ENCODE measurements at places on chromosomes 4 and X.

- DNase-seq: no peak
Measured at GRCh38 chr4:60683357-60683756, 516.8 kb upstream of the ADGRL3 start.

- DNase-seq: no peak
Measured at GRCh38 chr4:67522851-67523671, 22.2 kb downstream of the CENPC start.

- DNase-seq: no peak
Measured at GRCh38 chr4:7841071-7841470, 98.6 kb downstream of the AFAP1 start.

DNA sequence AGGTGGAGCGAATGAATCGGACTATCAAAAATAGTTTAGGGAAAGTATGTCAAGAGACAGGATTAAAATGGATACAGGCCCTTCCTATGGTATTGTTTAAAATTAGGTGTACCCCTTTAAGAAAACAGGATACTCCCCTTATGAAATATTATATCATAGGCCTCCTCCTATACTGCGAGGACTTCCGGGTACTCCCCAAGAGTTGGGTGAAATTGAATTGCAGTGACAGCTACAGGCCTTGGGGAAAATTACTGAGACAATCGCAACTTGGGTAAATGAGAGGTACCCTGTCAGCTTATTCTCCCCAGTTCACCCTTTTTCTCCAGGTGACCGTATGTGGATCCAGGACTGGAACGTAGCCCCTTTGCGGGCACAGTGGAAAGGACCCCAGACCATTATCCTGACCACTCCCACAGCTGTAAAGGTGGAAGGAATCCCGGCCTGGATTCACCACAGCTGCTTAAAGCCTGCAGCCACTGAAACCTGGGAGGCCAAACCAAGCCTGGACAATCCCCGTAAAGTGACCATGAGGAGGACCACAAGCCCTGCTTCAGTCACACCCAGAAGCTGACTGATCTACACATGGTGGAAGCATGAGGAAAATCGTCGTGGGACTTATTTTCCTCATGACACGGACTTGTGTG is 1138.1 kb downstream of the ARAP2 start:
- DNase-seq: no peak

GRCh38 chr4:145882604-145883003 is 56.0 kb downstream of the ZNF827 start:
- no peak for DNase-seq

DNA sequence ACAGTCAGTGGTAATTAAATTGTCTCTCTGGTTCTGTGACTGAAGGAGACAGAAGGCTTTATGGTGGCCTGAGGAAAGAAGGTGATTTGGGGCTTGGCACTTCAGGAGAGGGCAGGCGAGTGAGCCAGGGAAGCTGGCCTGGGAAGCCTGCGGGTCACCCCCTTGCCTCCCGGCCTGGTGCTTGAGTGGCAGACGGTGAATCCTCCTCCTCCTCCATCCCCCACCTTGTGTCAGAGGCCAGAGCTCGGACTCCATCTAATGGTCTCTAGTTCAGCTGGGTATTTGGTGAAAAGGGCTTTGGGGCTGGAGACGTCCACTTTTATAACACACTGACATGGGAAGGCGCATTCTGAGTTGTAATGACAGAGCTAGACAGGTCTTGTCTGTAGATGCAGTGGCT is 8.7 kb downstream of the TMEM187 start:
- DNase-seq: no peak

- DNase-seq: no peak
Measured at GRCh38 chr4:142130666-142131065, 494.3 kb downstream of the IL15 start.

GRCh38 chr4:41873380-41874295 is 61.6 kb upstream of the TMEM33 start:
- DNase-seq: no peak

DNA sequence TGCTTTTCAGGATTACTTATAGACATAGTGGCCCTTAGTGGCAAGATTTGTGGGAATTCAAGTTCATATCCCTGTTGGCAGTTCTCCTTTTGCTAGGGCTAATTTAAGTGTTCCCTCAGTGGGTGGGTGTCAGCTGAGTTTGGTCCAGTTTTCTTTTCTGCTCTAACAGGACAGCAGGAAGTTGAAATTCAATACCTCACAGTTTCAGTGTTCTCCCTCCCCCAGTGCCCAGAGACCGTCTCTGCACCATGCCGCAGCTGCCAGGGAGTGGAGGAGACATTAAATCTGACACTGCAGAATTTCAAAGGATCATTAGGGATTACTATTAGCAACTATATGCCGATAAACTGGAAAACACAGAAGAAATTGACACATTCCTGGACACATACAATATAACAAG is 50.7 kb downstream of the UBE2NL start:
- no peak for DNase-seq

GRCh38 chrX:135432881-135433521 is 11.3 kb downstream of the SMIM10L2A start:
- DNase-seq: no peak

GRCh38 chr4:96262057-96262456 is 422.2 kb downstream of the PDHA2 start:
- no peak for DNase-seq

DNA sequence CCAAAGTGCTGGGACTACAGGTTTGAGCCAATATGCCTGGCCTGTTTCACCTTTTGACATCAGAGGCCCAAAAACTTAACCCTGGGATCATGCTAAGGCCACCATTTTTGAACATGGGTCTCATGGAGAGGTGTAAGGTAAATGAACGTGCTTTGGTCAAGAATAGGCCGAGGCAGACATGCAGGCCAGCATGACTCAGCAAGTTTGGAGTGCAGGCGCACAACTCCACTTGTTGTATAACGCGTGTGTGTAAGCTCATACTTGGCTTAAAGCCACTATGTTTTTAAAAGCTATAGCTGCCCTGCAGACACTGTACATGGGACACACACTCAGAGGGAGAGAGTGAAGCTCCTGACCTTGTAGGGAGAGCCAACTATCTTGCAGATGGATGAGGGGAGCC is 43.8 kb upstream of the HPSE start:
- peak; percentile 32 for DNase-seq

DNA sequence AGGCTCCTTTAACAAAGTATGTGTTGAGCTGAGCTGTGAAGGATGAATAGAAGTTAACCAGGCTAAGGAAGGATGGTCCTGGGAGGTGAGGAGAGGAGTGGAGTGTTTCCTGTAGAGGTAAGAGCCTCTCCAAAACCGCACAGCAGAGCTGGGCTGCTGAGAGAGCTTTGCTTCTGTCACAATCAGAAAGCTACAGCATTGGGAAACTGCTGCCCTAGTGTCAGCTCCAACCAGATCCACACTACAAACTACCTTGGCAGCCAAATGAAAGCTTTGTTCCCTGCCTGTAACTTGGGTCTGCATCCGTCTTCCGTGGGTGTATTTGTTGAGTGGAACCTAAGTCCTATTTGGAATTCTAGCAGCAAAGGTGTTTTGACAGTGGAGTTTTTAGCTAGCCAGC is 91.8 kb downstream of the REPS2 start:
- DNase-seq: no peak

DNA sequence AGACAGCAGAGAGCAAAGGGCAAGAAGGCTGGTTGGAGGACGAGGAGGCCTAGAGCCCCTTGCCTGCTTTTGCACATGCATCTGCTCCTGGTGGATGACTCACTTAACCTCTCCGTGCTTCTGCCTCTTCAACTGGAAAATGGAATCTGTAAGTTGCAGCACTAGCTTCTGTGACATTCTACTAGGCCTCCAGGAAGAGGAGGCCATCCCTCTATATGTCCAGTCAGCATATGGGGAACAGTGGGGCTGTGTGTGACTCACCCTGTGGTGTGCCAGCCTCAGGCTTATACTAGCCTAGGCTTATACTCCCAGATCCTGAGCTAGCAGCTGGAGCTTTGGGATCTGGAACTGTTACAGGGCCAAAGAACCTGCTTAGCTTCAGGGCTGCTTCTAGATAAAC is 36.0 kb downstream of the RTL9 start:
- DNase-seq: no peak

- DNase-seq: no peak
Measured at GRCh38 chr4:77155631-77156452, 1.2 kb upstream of the CCNG2 start.

GRCh38 chr4:143358923-143359643 is 22.4 kb downstream of the GAB1 start:
- DNase-seq: peak; percentile 80

DNA sequence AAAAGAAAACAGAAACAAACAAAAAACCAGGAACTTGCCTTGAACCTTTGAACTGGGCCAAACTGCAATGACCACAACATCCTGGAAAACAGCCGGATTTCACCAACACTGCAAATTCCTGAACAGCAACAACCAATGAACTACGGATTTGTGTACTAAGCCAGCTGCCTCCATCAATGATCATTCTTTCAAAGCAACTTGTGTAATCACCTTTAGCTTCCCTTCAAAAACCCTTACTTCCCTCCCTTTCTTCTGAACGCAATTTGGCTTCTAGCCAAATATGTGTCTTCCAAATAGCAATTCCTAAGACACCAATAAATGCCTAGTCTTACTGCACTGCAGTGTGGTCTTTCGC is 98.5 kb upstream of the FAM47C start:
- no peak for DNase-seq

GRCh38 chr4:128810331-128810870 is 901 bp downstream of the JADE1 start:
- peak; percentile 77 for DNase-seq

DNA sequence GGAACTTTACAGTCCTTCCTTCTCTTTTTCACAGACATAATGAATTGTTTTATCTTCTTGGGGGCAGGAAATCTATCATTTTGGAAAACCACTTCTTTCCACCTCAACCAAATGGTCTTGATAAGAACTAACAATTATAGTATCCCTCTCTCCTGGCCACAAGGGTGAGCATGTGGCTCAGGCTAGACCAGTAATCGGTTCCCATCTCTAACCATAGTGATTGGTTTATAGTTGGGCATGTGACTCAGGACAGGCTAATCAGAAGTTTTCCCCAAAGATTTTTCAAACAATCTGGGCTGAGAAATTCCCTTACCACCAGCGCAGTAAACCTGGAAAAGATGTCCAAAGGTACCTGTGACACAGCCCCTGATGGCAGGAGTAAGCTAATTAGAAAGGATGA is 4.0 kb upstream of the CXorf66 start:
- no peak for DNase-seq

DNA sequence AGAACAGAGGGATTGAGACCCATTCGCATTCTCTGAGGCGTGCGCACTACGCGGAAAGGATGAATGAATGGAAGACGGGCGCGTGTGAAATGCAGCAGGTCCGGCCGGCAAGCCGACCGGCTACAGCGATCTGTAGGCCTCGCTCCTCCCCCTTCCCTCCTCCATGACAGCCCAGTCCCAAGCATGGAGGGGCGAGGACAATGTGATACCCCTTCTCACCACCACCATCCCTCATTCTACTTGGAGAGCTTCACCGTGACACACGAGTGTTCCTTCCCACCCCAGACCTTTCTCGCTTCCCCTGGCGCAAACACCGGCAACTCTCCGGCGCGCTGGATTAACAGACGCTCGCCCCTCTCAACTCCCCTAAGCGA is 815 bp downstream of the EIF4E start:
- DNase-seq: peak; percentile 92

DNA sequence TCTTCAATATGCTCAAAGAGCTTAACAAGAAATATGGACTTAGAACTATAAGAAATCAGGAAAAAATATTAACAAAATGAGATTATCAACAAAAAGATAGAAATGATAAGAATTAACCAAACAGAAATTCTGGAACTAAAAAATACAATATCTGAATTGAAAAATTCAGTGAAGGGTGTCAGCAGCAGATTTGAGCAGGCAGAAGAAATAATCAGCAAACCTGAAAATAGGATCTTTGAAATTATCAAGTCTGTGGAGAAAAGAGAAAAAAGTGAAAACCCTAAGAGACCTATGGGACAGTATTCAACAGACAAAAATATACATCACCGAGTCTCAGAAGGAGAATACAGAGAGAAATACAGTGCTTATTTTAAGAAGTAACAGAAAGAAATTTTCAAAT is 877.8 kb upstream of the AGA start:
- DNase-seq: no peak

GRCh38 chrX:132732236-132732635 is 226.2 kb downstream of the HS6ST2 start:
- DNase-seq: no peak

DNA sequence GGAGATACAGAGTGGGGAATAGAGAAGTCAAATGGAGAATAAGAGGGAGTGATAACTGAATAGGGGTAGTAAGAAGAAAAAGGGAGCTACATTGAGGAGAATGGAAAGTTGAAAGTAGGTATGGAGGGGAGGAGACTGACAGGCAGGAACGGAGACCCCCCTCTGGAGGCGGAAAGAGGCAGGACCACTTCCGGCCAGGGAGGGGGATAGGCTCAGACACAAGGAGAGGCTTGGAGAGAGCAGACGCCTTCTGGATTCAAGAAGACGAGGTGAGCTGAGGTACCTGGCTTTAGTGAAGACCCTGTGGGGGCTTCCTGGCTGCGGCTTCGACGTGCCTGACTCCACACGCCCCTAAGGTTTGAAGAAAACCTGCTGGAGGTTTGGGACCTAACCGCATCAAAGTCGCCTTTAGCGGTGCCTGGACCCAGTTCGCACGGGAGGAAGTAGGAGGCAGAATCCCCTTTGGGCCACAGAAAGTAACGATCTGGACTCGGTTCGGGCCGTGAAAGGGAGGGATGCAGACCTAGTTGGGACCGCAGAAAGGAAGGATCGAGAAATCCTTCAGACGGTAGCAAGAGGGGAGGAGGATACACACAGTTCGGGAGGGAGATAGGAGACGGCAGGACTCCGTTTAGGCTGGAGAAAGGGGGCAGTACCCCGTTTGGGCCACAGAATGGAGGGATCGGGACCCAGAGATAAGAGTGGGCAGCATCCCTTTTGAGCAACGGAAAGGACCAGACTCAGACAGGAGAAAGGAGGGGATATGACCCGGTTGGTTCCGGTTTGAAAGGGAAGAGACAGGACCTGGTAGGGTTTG is at the start of gene TRO:
TSS of gene TRO (plus strand) at position 215 of the 817 bp plus-strand sequence. CDS start 1,423 bp downstream, outside the sequence.
- DNase-seq: no peak

- DNase-seq: no peak
Measured at GRCh38 chr4:14100349-14100748, 472.8 kb upstream of the BOD1L1 start.

DNA sequence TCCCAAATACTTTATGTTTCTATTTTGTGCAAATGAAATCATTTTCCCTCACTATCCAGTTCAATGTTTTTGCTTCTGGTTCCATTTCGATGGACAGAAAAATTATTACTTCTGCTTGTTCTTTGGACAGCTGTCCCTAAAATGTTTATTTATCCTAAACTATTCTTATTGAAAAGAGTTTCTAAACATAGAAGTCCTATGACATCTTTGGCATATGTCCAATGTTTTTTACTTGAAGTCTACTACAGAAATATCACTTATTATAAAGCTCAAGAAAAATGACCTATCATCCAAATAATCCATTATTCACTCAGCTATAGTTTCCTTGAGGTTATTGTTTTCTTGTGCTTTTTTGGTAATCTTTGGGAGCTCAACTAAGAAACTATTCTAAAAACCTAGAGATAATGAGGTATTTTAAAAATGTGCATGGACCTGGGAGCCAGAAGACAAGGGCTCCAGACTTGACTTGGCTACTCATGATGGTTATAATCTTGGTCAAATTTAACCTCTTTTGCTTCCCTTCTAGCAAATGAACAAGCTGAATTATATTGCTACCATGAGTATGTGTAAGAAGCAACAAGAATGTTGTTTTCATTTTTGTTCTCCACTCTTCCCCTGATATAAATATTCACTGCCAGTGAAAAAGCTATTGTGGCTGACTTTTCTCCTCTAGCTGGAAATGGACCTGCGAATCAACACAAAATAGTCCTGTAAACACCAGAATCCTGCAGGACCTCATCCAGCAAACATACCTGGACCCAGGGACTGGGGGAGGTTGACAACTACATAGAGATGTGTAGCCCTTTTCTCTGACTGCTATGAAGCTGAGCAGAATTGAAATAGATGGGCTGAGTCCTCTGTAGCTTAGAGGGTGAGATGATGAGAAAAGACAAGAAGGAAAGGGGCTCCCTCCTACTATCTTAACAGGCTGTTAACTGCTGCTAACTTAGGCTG is 137.4 kb downstream of the FRYL start:
- no peak for DNase-seq
